ENCODE measurements at places on chromosomes 11 and 22.

GRCh38 chr11:1622086-1622485, at the start of gene KRTAP5-4:
TSS of gene KRTAP5-4 (minus strand) at chr11:1622138. CDS start at chr11:1622093, 45 bp downstream.
- no peaks in the 10 kb centered on the region for H3K36me3 ChIP-seq
- DNase-seq, result no peak
- H3K4me1 ChIP-seq, result no peaks in the 10 kb centered on the region
- H3K27me3 ChIP-seq, result no peaks in the 10 kb centered on the region
- H3K4me3 ChIP-seq, result no peak within 1 kb of the TSS

DNA sequence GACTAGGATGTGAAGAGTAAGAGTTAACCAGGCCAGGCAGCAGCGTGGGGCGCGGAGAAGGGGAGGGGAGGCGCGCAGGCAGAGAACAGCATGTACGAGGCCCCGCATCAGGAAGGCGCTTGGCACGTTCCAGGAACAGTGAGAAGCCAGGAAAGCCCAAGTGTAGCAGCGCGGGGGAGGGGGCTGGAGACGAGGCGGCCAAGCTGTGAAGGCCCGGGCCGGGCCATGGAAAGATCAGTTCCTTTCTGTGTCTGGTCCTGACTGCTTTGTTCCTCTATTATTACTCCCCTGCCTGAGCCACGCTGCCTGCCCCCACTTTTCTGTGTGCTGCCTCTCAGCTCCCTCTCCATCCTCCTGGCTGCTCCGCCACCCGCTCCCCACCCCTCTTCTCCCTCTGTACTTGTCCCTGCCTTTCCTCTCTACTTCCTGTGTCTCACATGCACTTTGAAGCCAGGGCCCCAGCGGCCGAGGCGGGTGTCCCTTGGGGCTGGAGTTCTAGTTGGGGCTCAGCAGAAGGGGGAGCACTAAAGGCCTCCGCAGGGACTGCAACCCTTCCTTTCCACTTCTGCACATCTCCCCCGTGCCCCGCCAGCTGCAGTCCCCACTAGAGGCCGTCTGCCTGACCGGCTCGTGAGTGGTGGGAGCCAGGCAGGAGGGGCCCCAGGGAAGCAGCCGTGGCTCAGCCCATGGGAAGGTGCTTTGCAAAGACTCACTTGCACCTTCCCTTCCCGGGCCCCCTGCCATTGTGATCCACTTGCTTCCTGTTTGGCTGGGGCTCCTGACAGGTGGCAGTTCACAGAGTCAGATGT, 63.7 kb downstream of the PRDM11 start:
- no peaks in the 10 kb centered on the region for H3K36me3 ChIP-seq
- H3K27me3 ChIP-seq, result no peaks in the 10 kb centered on the region
- no peak for DNase-seq
- H3K4me3 ChIP-seq, result no peak overlapping the region
- no peaks in the 10 kb centered on the region for H3K4me1 ChIP-seq

DNA sequence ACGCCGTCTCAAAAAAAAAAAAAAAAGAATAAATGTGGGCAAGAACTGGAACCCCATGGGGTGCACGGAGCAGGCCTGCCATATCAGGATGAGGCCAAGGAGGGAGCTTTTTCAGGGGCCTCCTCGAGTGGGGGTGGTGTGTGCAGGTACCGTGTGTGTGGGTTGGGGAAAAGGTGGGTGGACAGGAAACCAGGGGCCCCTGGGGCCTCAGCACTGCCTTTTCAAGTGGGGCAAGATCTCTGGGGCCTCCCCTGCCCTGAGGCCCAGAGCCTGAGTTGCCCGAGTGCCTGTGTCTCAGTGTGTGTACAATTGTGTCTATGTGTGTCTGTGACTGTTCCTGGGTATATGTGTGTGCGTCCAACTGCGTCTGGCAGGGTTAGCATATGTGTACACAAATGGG, 23.8 kb downstream of the TEF start:
- H3K27ac ChIP-seq, result no peak overlapping the region
- no peaks in the 10 kb centered on the region for H3K36me3 ChIP-seq
- H3K4me1 ChIP-seq, result no peaks in the 10 kb centered on the region
- H3K4me3 ChIP-seq, result no peak overlapping the region

GRCh38 chr11:108713076-108713790, 48.4 kb downstream of the DDX10 start:
- no peaks in the 10 kb centered on the region for H3K27me3 ChIP-seq
- H3K4me1 ChIP-seq, result no peaks in the 10 kb centered on the region
- H3K4me3 ChIP-seq, result no peak overlapping the region
- H3K36me3 ChIP-seq, result peaks cover 14% of the 10 kb centered on the region
